ENCODE measurements at places on chromosomes 1 and 21.

DNA sequence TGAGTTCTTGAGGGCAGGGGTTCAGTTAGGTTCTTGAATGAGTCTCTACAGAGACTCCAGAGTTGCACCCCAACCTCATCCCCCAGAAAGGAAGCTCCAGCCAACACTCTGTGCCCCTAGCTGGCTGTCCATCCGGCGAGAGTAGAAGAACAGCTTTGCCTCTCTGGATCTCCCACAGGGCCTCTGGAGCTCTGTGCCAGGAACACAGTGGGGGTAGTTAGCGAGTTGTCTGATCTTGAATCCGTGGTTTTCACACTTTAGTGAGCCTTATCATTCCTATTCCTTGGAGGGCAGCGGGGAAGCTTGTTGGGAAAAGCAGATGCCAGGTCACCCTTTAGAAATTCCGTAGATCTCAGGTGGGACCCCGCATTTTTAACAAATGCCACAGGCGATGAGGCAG, 45.0 kb downstream of the STUM start:
- DNase-seq = no peak

GRCh38 chr1:112457241-112457640, 51.5 kb upstream of the WNT2B start:
- no peak for DNase-seq

GRCh38 chr1:155717041-155717440, 28.1 kb downstream of the DAP3 start:
- no peak for DNase-seq

DNA sequence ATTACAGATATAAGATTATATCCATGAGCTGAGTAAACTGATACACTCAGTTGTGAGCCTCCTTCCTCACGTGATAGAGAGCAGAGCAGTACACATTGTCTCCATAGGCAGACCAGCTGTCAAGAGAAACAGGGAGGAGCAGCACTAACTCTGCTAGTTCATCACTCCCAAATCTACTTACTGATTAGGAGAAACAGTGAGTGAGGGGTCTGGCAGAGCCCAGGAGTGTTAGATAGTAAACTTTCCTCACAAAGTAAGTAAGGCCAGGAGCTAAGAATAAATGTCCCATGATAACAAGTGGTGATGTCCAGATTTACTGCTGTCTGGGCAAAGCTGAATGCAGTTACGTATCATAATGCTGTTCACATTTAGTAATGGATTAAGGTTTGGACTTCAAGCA, 168.6 kb upstream of the KCNK2 start:
- DNase-seq = no peak

DNA sequence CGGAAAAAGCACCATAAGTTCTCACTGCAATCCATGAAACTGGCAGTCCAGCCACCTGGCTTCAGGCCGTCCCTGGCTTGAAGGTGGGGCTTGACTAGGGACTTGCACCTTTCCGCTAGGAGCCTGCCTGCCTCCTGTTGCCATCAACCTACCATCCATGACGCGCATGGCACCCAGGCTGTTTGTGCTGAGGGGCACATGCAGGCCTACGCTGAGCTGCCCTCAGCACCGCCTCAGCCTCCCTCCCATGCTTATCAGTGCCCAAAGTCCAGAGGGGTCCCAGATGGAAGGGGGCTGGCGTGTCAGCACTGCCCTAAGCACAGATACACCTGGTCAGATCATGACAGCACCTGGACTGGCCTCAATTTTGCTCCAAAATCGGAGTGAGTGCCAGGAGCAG, 190.2 kb upstream of the LYPLAL1 start:
- DNase-seq = no peak

GRCh38 chr1:176800978-176801513, 338.1 kb downstream of the PAPPA2 start:
- DNase-seq = no peak

DNA sequence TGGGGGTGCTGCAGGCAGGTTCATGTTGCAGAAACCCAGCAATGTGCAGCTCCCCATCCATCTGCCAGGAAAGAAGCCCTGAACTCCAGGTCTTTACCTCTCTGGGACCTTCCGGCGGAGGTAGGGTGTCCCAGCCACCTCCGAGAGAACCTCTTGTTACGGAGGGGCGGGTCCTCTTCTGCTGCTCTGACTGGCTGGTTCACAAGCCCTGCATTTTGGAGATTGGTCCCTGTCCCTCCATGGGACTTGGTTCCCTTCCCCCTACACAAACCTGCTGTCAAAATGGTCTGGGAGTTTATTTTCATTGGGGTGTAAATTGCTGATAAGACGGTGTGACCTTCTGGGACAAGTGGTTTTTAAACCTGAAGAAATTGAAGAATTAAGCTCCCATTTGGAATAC, 8.0 kb upstream of the CELSR2 start:
- DNase-seq = peak; percentile 54

DNA sequence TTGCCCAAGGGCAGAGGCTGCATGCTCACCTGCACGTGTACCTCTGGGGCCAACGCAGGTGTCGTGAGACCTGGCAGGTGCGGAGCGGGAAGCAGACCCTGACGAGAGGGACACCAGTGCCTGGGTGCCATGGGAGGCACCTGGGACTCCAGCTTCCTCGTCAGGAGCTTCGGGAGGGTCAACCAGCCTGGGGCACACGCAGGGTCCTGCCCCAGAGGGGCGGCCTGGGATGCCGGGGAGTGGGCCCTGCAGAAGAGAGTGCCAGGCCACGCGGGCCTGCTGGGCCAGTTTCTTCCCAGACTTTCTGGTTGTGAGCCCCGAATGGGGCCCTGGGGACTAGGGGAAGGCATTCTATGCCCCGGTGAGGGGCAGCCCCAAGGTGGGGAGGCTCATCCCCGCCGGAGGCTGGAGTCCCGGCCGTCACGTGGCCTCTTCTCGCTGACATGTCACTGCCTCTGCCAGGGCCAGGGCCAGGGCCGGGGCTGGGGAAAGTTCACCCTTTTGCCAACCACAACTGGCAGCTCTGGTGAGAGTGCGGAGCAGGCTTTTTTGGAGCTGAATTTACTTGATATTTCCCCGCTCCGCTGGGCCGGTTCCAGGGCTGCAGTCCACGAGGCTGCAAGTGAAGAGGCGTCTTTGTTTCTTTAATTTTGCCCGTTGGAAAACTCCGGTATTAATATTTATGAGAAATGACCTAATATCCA, 38.5 kb upstream of the ACTRT2 start:
- DNase-seq = no peak

- no peak for DNase-seq
Measured at GRCh38 chr1:117364240-117364639, 3.0 kb upstream of the MAN1A2 start.

GRCh38 chr1:17304826-17305175, 3.2 kb upstream of the PADI4 start:
- no peak for DNase-seq

GRCh38 chr1:221394011-221394544, 347.8 kb downstream of the DUSP10 start:
- DNase-seq = no peak

Measured in hematopoietic multipotent progenitor cell treated with erythropoietin and hydrocortisone succinate and interleukin-3 and kit ligand, for 8 days (in vitro differentiated cells).